Fibroblast of the aortic adventitia (primary cell): ENCODE measurements at places on chromosomes 4 and X.

DNA sequence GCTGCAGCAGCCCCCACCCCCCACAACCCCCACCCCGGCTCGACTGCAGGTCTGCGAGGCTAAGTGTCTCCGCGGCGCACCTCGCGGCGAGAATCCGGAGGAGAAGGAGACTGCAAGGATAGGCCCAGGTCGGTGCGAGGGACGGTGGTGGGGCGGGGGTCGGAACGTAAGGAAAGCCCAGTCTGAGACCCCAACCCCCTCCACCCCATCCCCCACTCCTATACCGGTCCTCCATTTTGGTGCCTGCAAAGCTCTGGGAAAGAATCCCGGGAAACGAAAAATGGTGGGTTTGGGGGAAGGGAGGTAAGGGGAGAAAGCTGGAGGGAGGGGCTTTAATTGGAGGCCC lies 614 bp downstream of the BEX3 start:
- DNase-seq: peak; percentile 45

DNA sequence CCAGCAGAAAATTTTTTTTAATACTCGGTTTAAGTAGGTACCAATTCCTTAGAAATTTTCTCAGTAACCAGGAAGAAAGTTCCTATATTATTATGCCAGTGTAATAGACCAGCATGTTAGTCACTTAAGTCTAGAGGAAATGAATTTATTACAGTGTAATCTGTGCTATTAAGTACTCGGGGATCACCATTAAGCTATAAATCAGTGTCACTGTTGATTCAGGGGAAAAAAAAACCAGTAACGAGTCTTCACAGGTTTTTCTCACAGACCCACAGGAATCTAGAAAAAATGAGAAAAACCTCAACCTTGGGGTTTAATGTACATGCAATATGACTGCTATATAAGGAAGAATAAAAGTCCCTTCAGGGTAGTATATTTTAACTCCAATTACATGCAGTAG lies 138.3 kb upstream of the IL1RAPL2 start:
- no peak for DNase-seq

DNA sequence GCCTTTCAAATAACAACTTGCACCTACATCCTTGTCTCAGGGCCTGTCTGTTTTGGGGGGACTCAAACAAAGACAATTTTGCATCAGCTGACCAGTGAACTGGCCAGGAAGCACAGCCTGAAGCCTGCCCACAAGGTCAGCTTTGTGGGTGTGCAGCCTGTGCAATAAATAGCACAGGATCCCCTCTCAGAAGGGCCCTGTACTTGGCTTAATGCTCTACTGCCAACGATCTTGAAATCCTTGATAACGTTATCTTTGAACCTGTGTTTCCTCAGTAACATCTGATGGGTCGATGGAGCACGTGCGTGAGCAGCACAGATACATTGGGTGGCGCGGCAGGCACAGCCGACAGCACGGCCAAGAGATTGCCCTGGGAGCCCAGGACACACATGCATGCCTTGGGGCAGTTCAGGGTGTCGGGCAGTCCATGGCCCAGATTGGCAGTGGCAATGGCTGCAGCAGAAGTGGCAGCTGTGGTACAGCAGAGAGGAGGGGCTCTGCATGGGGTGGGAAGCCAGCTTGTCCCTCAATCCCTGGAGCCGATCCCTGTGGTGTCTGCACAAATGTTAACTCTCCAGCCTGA lies 58.8 kb upstream of the ATP6AP2 start:
- no peak for DNase-seq

GRCh38 chrX:81278616-81279015 lies 76.7 kb downstream of the SH3BGRL start:
- DNase-seq: no peak

- no peak for DNase-seq
Measured at GRCh38 chr4:138344054-138344453, 101.9 kb upstream of the SLC7A11 start.

- no peak for DNase-seq
Measured at GRCh38 chr4:87698394-87698793, 48.3 kb downstream of the DMP1 start.

GRCh38 chr4:179595671-179596410 lies 2153.6 kb upstream of the AGA start:
- peak; percentile 2 for DNase-seq

- DNase-seq: no peak
Measured at GRCh38 chrX:32016195-32016594, 944.4 kb upstream of the FTHL17 start.
